ENCODE measurements at places on chromosomes 5 and 9.

- no peak for DNase-seq
These were observed 852.3 kb upstream of the DMAC1 start for GRCh38 chr9:8651846-8652215.

DNA sequence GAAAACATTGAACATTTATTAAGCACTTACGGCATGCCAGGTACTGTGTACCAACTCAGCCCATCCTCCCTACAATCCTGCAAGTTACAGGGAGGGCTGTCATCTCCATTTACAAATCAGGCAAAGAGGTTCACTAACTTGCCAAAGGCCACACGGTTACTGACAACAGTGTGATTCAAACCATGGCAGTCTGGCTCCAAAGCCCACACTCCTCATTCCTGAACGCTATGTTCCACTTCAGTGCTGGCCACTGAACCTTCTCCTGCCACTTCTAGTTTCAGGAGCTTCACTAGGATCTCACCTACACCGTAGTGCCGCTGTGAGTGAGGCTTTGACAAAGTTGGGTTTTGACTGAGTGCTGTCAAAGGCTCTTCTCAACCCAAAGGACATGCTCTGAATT is 7.2 kb upstream of the LIFR start:
- no peak for DNase-seq

- DNase-seq, result no peak
These were observed 818.6 kb downstream of the CDH18 start for GRCh38 chr5:19169426-19169825.

GRCh38 chr5:175678074-175678473 is 20.2 kb downstream of the HRH2 start:
- DNase-seq, result no peak

- no peak for DNase-seq
These were observed 50.4 kb downstream of the DAB2IP start for GRCh38 chr9:121701736-121702261.

DNA sequence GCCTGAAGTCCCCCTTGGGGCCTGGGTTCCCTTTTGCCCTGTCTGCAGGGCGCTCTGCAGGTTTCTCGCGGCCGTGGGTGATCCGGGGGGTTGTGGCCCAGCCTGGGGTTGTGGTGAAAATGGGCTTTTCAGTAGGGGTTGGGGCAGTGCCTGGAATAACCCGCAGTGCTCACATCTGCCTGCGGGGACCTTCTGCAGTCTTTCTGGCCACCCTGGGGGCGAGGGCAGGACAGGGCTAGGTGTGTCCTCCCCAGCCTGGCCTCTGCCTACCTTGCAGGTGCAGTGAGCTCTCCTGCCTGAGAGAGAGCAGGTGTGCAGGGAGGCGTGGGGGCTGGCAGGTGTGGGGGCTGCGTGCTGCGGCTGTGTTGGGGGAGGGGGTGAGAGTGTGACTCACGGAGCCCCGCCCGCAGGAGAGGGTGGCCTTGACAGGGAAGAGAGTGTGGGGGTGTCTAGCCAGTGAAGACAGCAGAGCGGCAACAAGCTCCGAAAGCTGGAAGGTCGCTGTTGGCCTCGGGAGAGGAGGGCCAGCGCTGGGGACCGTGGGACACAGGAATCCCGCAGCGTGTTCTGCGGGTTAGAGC is 131.4 kb downstream of the MRPL36 start:
- no peak for DNase-seq

DNA sequence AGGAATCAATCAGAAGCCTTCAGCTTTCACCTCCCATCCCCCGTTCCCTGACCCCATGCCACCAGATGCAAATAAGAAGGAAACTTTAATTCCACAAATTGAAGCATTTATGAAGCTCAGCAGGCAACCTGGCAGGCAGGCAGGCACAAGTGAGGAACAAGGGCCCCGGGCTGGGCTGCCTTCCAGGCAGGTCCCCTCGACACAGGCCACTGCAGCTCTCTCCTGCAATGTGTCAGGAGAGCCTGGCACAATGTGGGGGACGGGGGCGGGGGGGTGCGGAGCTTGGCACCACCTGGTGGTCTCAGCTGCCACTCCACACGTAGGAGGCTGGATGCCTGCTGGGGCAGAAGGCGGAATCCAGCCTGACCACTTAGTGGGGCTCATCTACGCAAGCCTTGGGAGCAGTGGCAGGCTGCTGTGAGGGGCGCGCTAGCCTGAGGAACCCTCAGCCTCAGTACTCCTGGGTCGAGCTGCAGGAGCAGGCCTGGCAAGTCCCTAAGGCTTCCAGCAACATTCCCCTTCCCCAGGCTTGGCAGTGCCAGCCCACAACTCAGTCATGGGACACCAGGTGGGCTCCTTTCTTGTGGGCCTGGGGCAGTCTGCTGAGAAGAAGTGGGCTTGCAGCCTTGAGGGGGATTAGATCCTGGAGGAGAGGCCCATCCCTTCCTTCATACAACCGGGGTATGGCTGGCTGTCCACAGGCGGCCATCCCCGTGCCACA is 50.2 kb upstream of the KCNMB1 start:
- DNase-seq, result no peak

GRCh38 chr9:101265261-101265660 is 119.5 kb downstream of the BAAT start:
- no peak for DNase-seq

DNA sequence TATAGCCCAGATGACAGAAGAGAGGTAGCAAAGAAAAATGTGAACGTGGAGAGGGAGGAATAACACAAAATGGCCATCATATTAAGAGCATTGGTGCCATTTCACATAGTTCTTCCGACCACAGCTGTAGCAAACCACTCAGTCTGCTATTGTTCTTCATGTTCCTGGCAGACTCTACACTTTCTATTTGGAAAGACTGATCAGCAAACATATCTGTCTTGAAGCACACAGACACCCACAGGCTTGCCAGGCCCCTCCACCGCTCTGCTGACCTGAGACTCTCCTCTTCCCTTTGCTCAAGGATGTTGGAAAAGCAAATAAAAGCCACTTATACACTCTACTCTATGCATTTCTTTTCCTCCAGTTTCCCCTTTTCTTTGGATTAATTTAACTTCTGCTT is 298.0 kb downstream of the FBXL7 start:
- no peak for DNase-seq

DNA sequence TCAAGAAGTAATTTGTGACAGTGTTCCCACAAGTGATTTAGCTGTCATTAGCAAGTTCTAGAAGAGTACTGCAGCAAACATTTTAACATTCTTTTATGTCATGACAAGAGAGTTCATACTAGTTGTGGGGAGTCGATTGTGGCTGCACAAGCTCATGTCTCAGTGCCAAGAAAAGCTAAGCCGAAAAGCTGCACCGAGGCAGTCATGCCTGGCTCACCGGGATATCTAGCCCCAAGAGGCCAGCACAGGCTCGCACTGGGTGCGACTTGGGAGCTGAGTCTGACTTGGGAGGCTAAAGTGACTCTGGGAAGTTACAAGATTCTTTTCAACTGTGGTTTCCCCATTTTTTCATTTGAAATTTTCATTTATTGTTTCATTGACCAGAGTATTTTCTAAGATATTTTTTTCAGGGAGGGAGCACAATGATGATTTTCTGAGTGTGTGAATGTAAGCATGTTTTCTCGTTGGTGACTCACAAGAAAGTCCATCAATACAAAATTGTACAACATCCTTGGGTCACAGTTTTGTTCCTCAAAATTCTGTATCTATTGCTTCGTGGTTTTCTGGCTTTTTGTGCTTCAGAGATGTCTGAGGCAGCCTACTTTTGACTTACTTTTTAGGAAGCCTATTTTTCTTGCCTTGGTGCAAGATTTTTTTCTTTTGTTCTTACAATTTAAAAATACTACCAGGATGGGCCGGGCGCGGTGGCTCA is 18.7 kb downstream of the CAST start:
- peak; percentile 27 for DNase-seq

GRCh38 chr9:71357346-71357745 is 235.9 kb upstream of the TRPM3 start:
- no peak for DNase-seq

- DNase-seq, result no peak
These were observed 397.8 kb downstream of the ARRDC3 start for GRCh38 chr5:90985341-90985740.

DNA sequence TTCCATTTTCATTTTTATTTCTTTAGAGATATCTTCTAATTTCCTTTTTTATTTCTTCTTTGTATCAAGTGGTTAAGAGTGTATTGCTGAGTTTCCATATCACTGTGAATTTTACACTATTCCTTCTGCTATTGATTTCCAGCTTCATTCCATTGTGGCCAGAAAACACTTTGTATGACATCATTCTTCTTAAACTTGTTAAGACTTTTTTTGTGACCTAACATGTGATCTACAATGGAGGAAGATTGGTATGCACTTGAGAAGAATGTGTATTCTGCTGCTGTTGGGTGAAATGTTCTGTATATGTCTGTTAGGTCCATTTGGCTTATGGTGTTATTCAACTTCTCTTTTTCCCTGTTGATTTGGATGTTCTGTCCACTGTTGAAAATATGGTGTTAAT is 274.2 kb upstream of the PUM3 start:
- no peak for DNase-seq

GRCh38 chr5:180118391-180118791 is 46.8 kb upstream of the RNF130 start:
- no peak for DNase-seq

DNA sequence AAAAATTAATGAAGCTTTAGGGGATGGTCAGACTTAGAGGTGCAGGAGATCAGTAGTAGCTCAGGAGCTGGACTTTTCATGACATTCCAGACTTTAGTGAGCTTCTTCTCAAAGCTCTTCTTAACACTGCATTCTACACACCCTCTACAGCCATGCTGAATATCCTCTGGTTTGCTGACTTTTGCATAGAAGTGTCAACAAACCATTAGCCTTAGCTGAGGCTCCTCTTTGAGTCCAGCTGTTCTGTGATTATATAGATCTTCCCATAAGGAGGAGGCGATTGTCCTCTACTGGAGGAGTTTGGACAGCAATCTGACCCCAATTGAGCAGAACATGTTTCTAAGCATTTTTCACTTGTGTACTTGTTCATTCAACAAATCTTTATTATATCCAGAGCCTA is 75.0 kb upstream of the RUSC2 start:
- DNase-seq, result no peak

- peak; percentile 37 for DNase-seq
These were observed 28.4 kb downstream of the PSAT1 start for GRCh38 chr9:78325343-78325742.

- DNase-seq, result no peak
These were observed 21.5 kb upstream of the SEMA4D start for GRCh38 chr9:89519366-89519805.

DNA sequence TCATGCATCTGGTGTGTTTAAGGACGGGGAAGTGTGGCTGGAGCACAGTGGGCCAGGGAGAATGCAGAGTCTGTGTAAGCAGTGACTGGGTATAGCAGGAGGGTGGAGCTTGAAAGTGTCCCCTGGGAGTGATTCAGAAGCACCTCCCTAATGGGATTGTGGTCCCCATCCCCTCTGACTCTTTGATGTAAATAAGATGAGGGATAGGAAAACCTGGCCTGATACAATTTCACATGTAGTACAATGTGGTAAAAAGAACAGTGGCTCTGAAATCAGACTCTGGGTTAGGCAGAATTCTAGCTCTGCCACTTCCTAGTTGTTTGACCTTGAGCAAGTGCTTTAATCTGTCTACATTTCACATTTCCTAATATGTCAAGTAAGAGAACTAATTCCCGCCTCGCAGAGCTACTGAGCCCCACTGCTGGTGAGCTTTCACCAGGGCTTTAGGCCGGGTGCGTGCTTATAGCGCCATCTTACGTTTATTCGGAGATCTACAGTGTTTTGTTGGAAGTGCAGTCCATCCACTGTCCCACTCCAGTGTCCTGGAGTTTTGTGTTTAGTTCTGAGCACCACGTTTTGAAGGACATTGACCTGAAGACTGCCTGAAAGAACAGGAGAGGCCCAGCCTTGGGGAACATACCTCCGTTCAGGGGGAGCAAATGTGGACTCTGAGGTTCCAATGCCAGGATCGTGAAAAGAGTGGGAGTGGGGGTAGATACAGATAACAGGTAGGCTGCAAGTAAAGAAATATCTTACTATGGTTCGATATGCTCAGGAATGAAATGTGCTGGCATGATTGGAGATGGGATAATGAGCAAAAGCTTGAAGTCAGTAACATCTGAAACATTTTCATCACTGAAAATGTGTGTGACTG is 51.2 kb upstream of the TESK1 start:
- peak; percentile 89 for DNase-seq

DNA sequence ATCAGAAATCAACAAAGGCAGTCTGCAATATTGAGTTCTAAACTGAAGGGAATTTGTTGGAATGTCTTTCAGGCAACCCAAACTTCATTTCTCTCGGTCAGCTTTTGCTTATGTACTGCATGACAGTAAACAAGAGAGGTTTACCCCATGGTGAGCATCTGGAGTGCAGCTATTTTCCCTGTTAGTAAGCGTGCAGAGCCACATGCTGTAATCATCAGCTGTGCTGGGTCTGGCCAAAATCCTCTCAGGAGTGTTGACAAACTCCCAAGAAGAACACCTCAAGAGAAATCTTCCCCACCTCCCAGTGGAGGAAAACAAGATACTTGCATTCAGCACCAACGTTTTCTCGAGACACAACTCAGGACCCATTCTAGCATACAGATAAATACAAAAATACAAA is 83.6 kb upstream of the ADAMTSL1 start:
- peak; percentile 69 for DNase-seq

DNA sequence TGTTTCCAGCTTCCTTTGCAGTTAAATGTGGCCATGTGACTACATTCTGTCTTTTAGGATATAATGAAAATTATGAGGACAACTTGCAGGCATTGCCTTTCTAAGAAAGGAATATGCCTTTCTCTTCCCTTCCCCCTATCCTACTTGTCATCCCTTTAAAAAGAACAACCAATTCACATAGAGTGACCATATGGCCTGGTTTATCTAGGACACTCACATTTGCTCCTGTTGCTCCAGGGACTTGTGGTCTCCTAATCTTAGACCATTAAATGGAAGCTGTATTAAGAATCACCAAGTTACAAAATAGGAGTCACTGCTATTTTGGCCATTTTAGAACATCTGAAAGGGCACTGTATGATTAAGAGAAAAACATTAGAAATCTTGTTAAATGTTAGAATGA is 520.3 kb downstream of the DTWD2 start:
- DNase-seq, result no peak

GRCh38 chr9:92709954-92710353 is 40.0 kb upstream of the IPPK start:
- no peak for DNase-seq

GRCh38 chr5:79456890-79457583 is 56.9 kb downstream of the HOMER1 start:
- no peak for DNase-seq

DNA sequence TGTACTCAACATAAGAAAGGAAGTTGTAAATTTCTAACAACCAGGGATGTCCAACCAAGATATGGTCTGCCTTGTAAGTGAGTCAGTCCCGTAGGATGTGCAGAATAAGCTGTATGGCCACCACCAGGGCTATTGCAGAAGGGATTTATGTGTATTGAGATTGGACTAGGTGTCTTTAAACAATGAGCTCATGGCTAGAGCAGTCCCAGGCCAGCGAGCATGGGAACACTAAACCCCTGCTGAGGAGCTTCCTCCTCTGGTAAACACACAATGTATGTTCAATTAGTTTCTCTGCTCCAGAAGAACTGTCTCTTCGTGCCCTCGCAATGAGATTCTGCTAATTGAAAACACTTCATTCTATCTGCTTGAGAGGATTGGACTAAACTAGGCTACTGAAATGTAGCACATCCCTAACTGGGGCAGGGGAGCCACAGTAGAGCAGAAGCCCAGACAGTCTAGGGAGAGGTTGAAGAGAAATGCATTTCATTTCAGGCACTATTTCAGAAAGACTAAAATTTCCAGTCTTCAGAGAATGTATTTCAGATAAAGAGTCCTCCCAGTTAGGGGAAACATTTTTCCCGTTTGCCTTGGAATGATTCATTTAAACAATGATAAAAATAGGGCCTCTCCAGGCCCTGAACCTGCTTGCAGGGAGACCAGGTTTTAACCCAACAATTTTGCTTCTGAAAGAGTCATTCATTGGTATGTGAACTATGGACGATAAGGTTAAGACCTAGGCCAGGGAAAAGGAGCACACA is 154.7 kb downstream of the FAM114A2 start:
- DNase-seq, result peak; percentile 54

All from fibroblast of skin of scalp (primary cell).